ENCODE measurements at places on chromosomes 7 and 10.

GRCh38 chr10:18886102-18886501 is 162.5 kb upstream of the MALRD1 start:
- DNase-seq = no peak

DNA sequence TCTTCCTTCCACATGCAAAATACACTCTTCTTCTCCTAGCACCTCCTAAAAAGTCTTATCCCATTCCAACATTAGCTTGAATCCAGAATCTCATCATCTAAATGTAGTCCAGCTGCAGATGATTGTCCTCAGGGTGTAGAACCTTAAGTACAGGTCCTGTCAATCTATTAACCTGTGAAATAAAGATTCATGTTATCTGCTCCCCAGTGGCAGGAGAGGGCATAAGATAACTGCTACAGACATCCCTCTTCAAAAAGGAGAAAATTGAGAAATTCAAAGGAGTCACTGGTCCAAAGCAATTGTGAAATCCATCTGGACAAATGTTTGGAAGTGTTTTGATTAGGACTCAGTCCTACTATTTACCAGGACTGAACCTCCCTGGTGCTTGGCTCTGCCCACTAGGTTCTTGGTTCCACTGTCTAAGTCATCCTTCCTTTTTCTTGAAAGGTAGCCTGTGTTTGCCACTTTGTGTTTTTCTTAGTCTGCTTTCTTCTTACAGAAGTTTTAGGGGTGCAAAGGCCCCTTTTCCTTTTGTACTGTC is 96.2 kb downstream of the ADD3 start:
- no peak for DNase-seq

DNA sequence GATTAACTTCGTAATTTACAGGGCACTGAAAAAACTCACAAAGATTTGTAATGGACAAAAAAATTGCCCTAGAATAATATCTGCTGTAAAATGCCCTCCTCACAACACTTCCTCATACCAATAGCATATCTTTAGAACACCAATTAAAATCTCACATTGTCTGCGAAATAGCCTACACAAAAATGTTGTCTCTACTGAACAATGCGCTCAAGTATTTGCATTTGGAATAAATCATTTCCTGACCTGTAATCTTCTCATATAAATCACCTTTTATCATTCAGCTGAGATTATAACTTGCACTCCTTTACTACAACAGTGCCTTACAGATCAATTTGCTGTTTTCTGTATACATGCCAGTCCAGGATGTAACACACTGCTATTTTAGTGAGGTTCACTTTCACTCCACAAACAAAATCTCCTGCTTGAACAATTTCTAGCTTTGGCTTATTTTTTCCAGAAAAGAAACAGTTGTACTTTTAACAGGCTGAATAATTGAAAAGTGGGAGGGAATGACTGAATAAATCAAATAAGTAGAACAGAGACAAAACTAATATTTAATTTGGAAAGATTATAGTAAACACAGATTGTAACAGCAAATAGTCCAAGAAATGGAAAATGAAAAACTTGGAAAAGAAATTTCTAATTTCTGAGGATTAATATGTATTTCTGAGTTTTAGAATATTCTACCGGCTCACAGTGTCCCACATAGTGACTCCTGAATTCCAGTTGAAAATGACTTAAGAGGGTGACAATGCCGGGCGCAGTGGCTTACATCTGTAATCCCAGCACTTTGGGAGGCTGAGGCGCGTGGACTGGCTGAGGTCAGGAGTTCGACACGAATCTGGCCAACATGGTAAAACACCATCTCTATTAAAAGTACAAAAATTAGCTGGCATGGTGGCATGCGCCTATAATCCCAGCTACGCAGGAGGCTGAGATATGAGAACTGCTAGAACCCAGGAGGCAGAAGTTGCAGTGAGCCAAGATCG is 30.6 kb downstream of the JMJD1C start:
- DNase-seq = no peak

GRCh38 chr7:64602518-64602917 is 39.6 kb upstream of the ZNF680 start:
- no peak for DNase-seq

GRCh38 chr7:134104166-134104565 is 23.0 kb upstream of the LRGUK start:
- no peak for DNase-seq

DNA sequence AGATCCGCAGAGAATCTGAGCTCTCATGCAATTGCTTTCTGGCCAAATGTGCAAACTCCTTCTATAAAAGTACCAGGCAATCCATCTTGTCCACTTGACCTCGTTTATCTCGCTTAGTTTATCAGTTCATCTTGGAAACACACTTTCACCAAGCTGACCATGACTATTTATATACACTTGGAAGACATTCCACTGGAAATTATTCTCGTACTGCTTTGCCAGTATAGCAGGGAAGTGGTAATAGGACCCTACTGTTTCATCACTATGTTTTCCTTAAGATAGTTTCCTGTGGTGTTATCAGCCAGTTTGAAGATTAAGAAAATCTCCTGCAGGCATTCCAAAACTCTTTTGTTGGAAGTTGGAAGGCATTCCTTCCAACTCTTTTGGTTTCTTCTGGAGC is 115.3 kb upstream of the FAM171A1 start:
- no peak for DNase-seq

GRCh38 chr10:131978366-131978765 is 3.4 kb downstream of the BNIP3 start:
- DNase-seq = no peak

DNA sequence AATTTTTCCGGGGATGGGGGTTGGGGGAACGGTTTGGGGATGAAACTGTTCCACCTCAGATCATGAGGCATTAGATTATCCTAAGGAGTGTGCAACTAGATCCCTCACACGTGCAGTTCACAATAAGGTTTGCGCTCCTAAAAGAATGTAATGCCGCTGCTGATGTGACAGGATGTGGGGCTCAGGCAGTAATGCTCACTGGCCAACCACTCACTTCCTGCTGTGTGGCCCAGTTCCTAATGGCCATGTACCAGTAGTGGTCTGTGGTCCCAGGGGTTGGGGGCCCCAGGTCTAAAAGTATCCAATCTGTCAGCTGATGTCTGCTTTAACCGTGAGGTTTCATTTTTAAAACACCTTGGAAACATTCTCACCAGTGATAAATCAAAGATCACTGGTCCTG is 2.2 kb downstream of the STN1 start:
- peak; percentile 64 for DNase-seq

DNA sequence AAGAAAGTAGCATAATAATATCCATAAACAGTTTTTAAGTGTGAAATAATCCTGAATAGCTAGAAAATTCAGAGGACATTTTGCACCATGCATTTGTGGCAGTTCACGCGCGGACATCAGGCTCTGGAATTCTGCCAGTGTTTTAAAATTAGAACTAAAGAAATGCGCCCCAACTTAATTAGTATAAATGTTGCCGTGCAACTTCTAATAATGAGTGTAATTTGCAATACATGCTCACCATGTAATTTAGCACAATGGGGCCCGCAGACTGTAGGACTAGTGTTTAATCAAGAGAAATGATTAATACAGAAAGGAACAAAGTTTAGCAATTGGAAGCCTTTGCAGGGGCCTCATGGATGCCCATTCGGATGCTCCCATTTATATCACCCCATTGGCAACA is 96.6 kb downstream of the PTPRE start:
- no peak for DNase-seq

DNA sequence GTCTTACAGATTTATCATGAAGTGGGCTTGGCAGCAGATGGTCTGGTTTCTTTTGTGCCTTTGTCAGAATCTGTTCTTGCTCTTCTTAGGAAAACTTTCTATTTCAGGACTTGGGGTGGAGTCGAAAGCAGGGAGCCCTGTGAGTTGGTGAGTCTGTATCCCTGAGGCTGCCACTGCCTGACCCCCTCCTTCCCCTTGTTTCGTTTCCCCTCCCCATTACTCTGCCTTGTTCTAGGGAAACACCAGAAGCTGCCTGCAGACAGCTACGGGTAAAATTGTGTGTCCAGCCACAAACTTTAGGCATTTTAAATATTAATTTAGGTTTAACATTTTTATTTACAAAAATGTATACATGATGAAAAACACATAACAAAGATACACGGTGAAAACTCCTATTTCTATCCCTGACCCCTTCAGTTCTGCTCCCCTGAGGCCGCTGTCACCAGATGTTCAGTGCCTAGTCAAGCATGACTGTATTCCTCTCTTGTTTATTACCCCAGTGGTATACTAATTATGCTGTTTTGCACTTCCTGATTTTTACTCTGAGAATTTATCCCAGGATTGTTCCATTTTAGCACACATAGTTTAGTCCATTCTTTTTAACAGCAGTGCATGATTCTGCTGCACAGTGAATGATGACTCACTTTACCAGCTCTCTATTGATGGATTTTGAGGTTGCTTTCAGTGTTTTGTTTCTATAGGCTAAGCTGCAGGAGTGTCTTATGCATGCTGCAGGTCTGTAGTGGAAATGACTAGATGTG is 9.1 kb downstream of the TSPAN14 start:
- DNase-seq = peak; percentile 79

GRCh38 chr10:131180086-131180485 is 131.4 kb downstream of the TCERG1L start:
- no peak for DNase-seq

DNA sequence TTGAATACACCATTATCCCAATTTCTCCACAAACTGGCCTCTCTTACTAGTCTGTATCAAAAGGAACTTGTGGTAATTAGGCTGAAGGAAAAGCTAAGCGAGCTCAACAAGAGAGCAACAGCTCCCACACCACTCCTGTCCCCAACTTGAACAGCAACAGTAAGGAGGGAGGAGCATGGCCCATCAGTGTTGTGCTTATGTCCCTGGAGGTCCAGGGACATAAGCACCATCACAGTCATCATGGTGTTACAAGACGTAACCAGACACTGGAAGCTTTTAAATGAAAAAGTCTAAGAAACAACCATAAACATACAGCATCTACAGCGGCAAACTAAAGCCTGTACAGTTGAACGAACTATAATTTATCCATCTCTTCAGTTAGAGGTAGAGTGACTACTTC is 989 bp downstream of the ERLIN1 start:
- peak; percentile 33 for DNase-seq

DNA sequence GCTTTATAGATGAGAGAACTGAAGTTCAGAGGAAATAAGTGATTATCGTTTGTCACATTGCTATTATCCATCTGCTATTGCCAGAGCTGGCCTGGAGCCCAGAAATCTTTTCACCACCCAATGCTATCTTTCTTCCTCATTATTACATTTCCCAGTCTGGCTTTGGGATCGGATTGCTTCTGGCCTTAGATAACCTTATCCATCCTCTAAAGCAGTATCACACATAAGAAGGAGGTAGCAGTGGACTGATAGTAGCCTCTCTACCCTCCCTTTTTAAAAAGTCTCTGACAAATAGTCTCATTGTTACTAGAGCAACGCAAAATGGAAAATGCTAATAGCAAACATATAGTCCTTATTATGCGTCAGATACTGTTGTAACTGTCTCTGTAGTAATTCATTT is 1.3 kb upstream of the CLDN12 start:
- DNase-seq = no peak

DNA sequence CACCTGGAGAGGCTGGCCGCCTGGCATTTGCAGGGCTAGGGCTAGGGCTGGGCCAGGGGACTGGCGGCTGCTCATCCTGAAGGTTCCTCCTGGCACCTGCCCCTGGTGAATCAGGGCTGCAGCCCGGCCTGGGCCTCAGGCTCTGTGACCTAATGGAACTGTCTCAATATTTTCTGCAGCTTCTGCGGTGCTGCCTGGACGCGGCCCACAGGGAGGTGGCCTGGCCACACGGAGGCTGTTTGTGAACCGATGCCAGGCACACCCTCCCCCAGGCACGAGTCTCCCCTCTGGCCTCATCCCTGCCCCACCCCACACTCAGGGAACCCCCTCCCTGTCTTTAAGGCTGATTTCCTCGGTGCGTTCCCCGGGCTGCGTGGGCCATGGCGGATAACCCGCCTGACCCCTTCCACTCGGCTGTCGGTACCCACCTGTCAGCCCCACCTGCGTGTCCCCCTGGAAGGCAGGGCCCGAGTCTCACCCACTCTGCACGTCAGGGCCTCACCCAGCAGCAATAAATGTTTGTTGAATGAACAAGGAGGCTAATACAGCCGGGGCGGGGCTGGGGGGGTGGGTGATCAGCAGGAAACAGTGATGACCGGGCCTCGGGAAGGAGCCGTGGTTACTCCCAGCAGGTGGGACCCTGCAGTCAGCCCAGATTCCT is 54.5 kb upstream of the DNAJB6 start:
- no peak for DNase-seq

GRCh38 chr7:1964913-1965578 is 267.7 kb downstream of the MAD1L1 start:
- no peak for DNase-seq

- DNase-seq = no peak
Observed at GRCh38 chr7:43392638-43393330, 190.1 kb upstream of the STK17A start.

DNA sequence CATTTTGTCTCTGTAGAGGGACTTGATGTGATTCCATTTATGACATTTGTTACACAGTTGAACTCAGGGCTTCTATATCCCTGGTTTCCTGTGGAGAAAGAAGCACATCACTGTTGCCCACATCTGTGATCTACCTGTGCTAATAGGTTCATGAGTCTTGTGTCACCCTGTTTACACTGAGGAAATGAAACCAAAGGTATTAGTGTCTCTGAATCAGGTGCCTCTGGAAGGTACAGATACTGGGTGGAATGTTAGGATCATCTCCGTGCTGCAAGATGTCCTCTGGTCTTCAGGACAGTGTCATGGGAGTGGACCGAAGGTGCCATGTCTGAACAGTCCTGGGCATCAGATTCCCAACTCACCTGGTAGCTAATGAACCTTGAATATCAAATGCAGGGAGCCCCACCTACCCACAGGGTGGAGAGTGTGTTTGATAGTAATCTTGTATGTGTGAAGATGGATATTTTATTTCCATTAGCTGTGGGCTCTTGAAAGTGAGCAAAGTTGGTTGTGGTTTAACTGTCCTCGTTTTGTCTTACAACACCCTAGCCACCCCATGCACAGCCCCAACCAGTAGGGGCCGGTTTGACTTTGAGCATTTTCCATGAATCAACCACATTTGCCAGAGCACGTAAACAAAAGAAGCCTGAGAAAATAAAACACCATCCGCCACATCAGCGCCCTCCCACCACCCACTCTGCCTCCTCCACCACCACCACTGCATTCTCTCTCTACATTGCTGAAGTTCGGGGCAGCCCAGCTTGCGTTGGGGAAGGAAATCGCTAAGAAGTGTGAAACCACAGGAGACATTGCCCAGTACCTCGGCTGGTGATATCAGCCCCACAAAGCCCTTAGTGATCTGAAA is 40.7 kb downstream of the TARP start:
- peak; percentile 87 for DNase-seq
